ENCODE measurements at places on chromosomes 13 and 19. TPM values are rescaled to one million over a fixed set of nuclear protein-coding genes. Genes with fewer than 3 reads are reported as not detected.

LIM2 gene
- total RNA-seq: not detected

HRC gene
- not detected for total RNA-seq

ZNF563 gene
- 0.64 TPM for total RNA-seq

DCLK1 gene
- 0.86 TPM for total RNA-seq

GPR180 gene
- total RNA-seq: 12.6 TPM

KMT2B gene
- total RNA-seq: 5.6 TPM

CERS1 gene
- 0.32 TPM for total RNA-seq

NLRP5 gene
- total RNA-seq: not detected

LILRB5 gene
- total RNA-seq: not detected

U2AF1L4 gene
- total RNA-seq: 4.7 TPM

ZSCAN4 gene
- not detected for total RNA-seq

SIGLEC5 gene
- not detected for total RNA-seq

SLC10A2 gene
- not detected for total RNA-seq

KLHL26 gene
- 3.5 TPM for total RNA-seq

MARCHF2 gene
- total RNA-seq: 51.8 TPM

NAPSA gene
- total RNA-seq: under 0.01 TPM

NCAN gene
- not detected for total RNA-seq

PPM1N gene
- total RNA-seq: 2.3 TPM

SOX1 gene
- not detected for total RNA-seq

ZNF100 gene
- 5.6 TPM for total RNA-seq

ZNF540 gene
- total RNA-seq: 0.86 TPM

ZNF439 gene
- total RNA-seq: 2.6 TPM

ZNF525 gene
- 2.6 TPM for total RNA-seq

ANGPTL4 gene
- total RNA-seq: 0.64 TPM

CGB1 gene
- not detected for total RNA-seq

CALR gene
- total RNA-seq: 2,588 TPM

CCDC8 gene
- 8.6 TPM for total RNA-seq

MUC16 gene
- under 0.01 TPM for total RNA-seq

MAST1 gene
- total RNA-seq: under 0.01 TPM

GPC5 gene
- not detected for total RNA-seq

ZNF85 gene
- 5.5 TPM for total RNA-seq

ZNF524 gene
- 6.4 TPM for total RNA-seq

TMPRSS9 gene
- total RNA-seq: not detected

HSD17B14 gene
- total RNA-seq: 12.2 TPM

CILP2 gene
- 0.43 TPM for total RNA-seq

NOVA2 gene
- not detected for total RNA-seq

ATF5 gene
- 9.0 TPM for total RNA-seq

ZNF850 gene
- 3.2 TPM for total RNA-seq

ZNF442 gene
- 0.64 TPM for total RNA-seq

GPALPP1 gene
- total RNA-seq: 23.8 TPM

CALM3 gene
- 124 TPM for total RNA-seq

UQCR11 gene
- total RNA-seq: 49.3 TPM

ZNF527 gene
- total RNA-seq: 5.6 TPM

CGB8 gene
- total RNA-seq: not detected

MEDAG gene
- total RNA-seq: 20.0 TPM

CHST8 gene
- total RNA-seq: not detected

JSRP1 gene
- not detected for total RNA-seq

Data from fibroblast of villous mesenchyme (primary cell).